Left kidney (tissue), 8 donors: ENCODE measurements at places on chromosomes 1 and 21. TPM values are rescaled to one million over a fixed set of nuclear protein-coding genes. Genes with fewer than 3 reads are reported as not detected.
A peak's percentile ranks its signal among the peaks of the same experiment; 100 is the strongest.

The C1orf53 gene
- polyA plus RNA-seq = 1.9 TPM

- no peak for DNase-seq
Observed at GRCh38 chr1:10759413-10760200, 36.8 kb downstream of the CASZ1 start.

DNA sequence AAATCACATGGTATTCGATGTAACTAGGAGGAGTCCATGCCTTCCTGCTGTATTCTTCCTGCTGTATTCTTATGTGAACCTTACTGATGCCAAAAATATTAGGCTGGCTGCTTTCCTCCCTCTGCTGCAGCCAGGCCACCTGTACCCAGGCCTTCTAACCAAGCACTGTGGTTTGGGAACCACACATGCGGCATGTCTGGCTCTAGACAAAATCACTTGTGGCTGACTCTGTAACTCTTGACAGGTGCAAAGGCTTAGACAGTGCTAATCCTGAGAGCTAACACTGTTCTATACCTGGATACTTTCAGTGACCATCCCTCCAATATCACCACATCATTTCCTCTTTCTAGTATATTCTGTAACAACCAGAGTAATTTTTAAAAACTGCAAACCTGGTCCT, 67.7 kb downstream of the PCP4 start:
- no peak for DNase-seq

GRCh38 chr1:34165422-34165921, 442 bp upstream of the CSMD2 start:
- no peak for DNase-seq

The GBP6 gene
- polyA plus RNA-seq = not detected

- DNase-seq = no peak
Observed at GRCh38 chr1:19622204-19622603, 21.9 kb upstream of the NBL1 start.

DNA sequence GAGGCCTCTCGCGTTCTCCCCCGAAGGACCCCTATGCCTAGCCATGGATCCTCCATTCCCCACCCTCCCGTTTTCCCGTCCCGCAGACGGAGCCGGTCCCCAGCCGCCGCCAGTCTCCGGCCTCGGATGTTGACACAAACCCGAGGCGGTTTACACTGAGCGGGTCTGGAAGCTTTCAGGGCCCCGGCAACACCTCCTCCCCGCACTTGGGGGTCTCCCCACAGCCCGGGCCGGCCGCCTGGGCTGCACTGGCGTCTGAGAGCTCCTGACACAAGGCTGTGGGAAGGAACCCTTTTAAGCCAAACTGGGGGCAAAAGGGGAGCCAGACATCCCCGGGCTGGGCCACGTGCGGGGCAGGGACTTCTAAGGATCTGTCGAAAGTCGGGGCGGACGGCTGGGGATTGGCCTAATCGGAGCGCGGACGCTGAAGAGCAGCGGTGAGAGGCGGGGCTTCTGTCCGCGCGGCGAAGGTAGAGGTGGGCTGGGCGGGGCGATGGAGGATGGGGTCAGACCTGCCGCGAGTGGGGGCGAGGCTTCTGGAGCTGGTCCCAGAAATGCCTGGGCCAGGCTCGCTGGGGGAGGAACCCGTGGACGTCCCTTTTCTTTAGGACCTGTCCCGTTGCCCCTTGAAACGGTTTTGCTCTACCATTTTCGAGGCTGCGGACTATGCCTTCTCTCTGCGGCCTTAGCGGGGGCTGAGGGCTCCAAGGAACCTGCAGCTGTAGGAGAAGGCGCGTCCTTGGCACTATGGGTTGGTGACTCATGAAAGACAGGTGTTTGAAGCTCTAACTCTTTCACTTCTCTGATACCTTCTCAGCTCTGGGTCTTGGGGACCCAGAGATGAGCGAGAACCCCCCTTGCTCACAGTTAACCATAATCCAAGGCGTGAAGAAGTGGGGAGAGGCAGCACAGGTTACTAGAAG, 1.2 kb upstream of the HPCAL4 start:
- no peak for DNase-seq

GRCh38 chr1:22203335-22203734, 60.4 kb upstream of the WNT4 start:
- no peak for DNase-seq

DNA sequence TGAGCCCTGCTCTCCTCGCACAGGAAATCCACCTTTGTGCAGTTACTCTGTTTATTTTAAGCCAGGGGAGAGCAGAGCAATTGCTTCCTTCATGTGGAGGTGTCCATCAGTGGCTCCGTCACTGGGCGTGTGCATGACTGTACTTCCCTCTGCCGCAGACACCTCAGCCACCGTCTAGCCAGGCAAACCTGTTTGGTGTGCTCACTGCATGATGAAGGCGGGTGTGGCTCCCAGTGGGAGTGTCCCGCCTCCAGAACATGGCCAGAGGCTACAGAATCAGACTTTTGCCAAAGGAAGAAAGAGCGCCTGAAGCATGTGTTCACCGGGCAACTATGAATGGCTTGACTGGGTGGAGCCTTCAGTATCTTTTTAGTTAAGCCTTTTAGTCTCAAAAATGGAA, 26.1 kb upstream of the LAMC2 start:
- DNase-seq = no peak

DNA sequence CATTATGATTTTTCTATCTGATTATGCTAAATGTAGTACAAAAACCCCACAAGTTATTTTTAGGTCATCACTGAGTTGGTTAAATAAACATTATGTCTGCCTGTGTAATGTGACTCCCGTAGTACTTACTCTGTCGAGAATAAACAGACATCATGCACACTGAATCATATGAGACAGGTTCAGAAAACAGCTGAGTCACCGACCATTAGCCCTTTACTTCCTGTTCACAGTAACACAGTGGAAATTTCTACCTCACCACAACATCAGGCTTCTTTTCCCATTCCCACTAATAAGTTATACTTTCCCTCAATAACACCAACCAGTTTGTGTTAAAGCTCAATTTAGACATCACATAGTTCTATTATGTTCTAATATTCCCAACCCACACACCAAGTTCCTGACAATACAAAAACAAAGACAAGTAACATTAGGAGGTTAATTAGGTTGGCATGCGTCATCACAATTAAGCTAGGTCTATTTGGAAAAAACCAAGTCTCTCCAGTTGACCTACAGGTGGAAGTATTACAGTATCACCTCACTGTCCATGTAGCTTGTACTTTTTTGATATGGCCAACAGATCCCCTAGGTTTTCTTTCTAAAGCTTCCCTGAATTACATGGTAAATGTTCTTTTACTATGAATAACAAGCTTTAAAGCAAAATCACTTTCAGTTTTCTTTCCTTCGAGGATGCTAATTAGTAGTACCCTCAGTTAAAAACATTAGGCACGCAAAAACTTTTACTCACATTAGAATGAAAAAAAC, 154.2 kb downstream of the EIF4G3 start:
- peak; percentile 78 for DNase-seq

The KRTAP11-1 gene
- polyA plus RNA-seq = not detected

The WRAP73 gene
- polyA plus RNA-seq = 17.8 TPM

GRCh38 chr1:230140221-230141020, 73.4 kb downstream of the GALNT2 start:
- DNase-seq = no peak

DNA sequence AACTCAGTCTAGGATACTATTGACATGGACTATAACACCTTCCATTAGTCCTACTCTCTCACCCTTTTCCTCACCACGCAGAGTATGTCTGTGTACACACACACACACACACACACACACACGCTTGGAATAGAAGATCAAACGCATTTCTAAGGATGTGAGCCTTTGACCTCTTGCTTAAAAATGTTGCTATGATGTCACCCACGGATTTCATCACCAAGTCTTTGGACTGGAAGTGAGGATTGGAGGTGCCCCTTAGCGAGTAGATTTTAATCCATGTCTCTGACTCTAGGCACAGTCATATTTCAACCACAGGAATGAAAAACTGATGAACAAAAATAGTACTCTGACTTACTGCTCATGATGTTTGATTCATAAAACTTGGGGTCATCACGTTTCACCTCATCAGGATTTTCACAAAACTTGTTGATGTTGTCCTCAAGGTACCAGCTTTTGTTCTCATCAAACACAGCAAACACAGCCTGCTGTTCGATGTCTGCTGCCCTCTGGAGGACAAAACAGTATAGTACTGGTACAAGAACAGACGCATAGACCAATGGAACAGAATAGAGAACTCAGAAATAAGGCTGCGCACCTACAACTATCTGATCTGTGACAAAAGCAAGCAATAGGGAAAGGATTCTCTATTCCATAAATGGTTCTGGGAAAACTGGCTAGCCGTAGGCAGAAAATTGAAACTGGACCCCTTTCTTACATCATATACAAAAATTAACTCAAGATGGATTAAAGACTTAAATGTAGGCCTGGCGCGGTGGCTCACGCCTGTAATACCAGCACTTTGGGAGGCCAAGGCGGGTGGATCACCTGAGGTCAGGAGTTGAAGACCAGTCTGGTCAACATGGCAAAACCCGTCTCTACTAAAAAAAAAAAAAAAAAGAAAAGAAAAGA, 39.9 kb downstream of the F5 start:
- DNase-seq = peak; percentile 70

GRCh38 chr1:160022330-160023310, 9.2 kb downstream of the PIGM start:
- DNase-seq = no peak

DNA sequence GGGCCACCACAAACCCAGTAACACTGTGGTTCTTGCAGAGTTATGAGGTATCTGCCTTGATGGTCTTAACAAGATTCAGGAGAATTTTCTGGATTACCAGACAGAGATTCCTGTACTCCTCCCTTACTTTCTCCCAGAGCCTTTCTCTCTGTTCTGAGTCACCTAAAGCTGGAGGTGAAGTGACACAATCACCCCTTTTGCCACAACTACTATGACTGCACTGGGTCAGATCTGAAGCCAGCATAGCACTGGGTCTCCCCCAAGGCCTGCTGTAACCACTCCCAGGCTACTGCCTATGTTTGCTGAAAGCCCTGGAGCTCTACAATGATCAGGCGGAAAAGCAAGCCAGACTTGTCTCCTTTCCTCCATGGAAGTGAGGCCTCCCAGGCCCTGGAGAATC, 156.7 kb upstream of the NEGR1 start:
- no peak for DNase-seq

The AKR7A3 gene
- polyA plus RNA-seq = 2.6 TPM

DNA sequence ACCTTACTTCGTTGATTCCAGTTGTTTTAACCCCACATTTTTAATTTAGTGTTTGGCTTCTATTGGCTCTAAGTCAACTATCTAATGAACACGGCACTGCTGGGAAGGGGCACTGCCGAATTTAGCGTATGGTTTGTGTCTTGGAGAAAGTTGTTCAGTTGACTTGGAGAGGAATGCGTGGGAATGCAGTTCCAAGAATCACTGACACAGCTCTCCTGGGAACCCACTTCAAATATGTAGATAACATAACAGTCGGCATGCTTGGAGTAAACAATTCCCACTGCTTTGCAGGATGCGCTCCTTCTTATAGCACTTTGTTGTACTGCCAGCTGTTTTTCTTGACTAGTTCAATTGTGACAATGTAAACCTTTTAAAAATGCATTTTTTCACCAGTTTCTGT, 104.3 kb downstream of the RYR2 start:
- DNase-seq = peak; percentile 56

GRCh38 chr1:4322881-4323280, 331.5 kb upstream of the AJAP1 start:
- no peak for DNase-seq

DNA sequence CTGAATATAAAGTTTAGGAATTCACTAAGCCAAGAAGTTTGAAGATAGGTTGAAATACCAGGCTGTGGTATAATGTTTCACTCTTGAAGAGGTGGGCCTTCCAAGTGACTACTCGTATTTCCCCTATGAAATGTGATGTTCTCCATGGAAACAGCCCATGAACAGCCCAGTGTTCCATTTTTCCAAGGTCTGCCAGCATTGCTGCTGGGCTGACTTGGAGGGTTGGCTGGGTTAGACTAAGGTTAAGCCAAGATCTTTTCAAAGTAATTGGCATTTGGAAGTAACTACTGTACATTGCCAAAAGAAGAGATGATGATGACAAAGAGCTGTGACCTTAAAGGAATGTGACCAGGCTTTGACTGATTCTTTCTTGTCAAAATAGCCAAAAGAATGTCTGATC, 73.8 kb downstream of the RPE65 start:
- DNase-seq = no peak

- no peak for DNase-seq
Observed at GRCh38 chr21:37711286-37711829, 204.9 kb downstream of the KCNJ6 start.

DNA sequence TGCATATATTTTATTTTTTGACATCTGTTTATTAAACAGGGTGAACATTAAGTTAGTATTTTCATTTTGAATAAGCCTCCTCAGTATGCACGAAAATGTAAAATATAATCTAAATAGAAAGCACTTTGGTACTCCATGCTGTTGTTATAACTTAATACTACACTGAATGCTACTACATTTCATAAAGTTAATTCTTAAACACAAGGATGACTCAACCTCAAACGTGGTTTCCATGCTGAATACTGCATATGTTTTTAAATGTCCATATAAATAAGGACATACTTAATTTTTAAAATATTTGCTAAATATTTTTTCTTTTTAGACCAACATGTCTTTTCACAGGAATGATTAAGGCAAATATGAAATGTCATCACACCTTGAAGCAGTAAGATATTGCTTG, 83.9 kb downstream of the USP24 start:
- DNase-seq = no peak

DNA sequence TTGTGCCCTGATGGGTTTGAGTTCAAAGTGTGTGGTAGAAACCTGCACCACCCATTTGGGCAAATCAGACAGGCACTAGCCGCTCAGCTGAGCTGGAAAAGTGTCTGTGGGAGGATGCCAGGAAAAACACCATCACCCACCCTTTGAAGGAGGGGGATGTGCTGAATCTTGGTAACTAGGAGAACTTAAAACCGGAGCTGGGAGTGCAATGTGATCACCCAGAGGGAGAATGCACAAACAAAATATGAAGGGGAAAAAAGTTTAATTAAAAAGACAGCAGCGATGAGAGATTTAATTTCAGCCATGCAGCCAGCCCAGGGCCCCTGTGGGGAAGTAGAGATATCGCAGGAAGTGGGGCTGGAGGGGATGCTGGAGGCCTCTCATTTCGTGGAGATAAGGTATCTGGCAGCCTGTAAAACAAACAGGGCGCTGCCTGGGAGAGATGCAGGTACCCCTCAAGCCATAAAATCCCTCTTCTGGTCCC, 86.8 kb upstream of the BCAR3 start:
- peak; percentile 64 for DNase-seq

The LDLRAP1 gene
- 12.9 TPM for polyA plus RNA-seq

GRCh38 chr1:160837558-160838205, 25.0 kb downstream of the CD244 start:
- no peak for DNase-seq

GRCh38 chr1:106831511-106831910, 225.0 kb upstream of the PRMT6 start:
- DNase-seq = no peak

The DNAH14 gene
- polyA plus RNA-seq = 22.4 TPM

The PCBP3 gene
- 2.0 TPM for polyA plus RNA-seq

- no peak for DNase-seq
Observed at GRCh38 chr1:203124546-203125317, 2.8 kb upstream of the ADORA1 start.

The GPA33 gene
- polyA plus RNA-seq = 1.1 TPM

- peak; percentile 74 for DNase-seq
Observed at GRCh38 chr1:32538887-32539583, at the start of gene ZBTB8A. Gene ZBTB8A, plus strand, starts transcription at chr1:32539427. Its CDS starts 53,505 bp downstream, at chr1:32592932.

- DNase-seq = no peak
Observed at GRCh38 chr1:40877698-40878097, 15.5 kb upstream of the CITED4 start.

- DNase-seq = no peak
Observed at GRCh38 chr1:153730468-153730988, 2.7 kb downstream of the INTS3 start.
